ENCODE measurements at places on chromosomes 2 and 18.

DNA sequence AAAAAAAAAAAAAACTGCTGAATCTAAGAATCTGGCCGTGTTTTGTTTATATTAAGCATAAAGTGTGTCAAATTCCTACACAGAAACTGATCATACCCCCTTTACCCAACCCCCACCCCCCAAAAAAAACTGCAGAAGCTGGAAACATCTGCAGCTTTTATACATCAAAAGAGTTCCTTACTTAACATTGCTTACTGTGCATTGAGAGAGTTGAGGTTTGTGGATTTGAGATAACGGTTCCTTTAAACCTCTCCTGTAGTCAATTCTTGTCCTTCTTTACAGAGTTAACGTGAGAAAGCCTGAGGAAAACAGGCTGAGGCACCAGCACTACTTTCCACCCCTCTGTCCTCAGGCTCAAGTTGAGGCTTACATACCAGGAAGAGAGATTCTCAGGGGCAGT lies 34.5 kb downstream of the FRZB start:
- DNase-seq = no peak

DNA sequence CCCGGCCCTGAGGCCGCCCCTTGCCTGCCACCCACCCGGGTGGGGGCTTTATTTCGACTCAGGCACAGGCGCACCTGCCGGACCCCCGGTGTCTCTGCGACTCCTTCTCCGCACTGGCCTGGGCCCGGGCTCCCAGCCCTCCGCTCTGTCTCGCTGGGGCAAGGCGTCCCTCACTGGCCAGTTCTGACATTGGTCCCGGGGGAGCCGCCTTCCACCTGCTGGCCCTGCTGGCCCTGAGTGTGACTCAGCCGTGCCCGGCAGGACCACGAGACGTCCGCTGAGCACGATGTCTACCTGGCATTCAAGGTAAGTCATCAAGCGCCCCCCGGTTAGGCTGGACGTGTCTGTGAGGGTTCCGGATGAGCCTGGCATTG lies 131.5 kb upstream of the CTDP1 start:
- DNase-seq = no peak

- DNase-seq = no peak
These were observed 96.6 kb downstream of the NEDD4L start for GRCh38 chr18:58140387-58141325.

GRCh38 chr18:2536063-2536462 lies 35.2 kb downstream of the METTL4 start:
- no peak for DNase-seq

- DNase-seq = no peak
These were observed 47.6 kb downstream of the ITGAV start for GRCh38 chr2:186637497-186637800.

Measured in AG09319 (cell line).